ENCODE measurements at places on chromosomes 1 and 21.

DNA sequence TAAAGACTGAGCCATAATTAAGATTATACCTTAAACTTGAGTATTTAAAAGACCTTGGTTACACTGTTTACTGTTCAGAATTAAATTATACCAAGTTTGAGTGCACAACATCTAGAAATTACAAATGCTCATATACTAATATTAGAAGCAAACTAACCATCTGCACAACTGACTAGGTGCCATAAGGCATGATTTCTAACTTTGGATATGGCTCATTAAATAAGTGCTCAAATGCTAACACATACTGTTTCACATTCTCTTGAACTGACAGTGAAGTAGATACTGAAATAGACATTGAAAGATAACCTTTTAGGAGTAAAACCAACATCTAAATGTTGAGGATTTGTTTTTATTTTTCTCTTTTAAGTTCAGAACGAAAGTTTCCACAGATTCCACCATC is 74.1 kb downstream of the PRKAA2 start:
- DNase-seq, result no peak

- DNase-seq, result no peak
These were observed 18.2 kb downstream of the PHLDA3 start for GRCh38 chr1:201450721-201451291.

- DNase-seq, result peak; percentile 91
These were observed 4.1 kb downstream of the KIF21B start for GRCh38 chr1:201019321-201019977.

GRCh38 chr1:179241530-179242097 is 12.1 kb upstream of the ABL2 start:
- no peak for DNase-seq

- no peak for DNase-seq
These were observed 109.9 kb downstream of the KIAA0319L start for GRCh38 chr1:35447278-35447677.

- DNase-seq, result no peak
These were observed 91.1 kb downstream of the USP25 start for GRCh38 chr21:15820852-15821379.

DNA sequence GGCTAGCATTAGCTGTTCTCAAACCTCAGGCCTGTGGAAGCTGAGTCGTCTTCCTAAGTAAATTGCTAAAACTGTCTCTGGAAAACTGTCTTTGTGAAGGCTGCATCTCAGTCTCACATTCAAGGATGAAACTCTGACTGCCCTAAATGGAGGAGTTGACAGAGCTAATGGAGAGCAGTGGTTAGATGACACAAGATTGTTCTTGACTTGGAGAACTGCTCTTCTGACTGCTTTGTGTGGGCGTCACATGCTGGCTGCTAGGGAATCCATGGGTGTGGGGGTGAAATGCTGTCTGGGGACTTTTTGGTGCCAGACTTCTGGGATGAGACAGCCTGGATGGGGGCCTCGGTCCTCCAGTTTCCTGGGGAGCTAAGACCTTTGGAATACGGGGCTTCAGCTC is 24.5 kb upstream of the TSPAN2 start:
- no peak for DNase-seq

DNA sequence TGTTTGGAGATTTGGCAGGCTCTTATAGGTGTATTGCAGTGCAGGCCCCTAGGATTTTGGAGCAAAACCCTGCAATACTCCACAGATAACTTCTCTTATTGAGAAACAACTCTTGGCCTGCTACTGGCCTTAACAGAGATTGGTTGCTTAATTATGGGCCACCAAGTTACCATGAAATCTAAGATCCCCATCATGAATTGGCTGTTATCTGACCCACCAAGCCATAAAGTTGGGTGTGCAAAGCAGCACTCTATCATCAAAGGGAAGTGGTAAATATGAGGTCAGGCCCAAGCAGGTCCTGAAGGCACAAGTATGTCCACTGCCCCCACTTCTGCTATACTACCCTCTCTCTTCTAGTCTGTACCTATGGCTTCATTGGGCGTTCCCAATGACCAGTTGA is 130.0 kb upstream of the TNFSF4 start:
- DNase-seq, result no peak

DNA sequence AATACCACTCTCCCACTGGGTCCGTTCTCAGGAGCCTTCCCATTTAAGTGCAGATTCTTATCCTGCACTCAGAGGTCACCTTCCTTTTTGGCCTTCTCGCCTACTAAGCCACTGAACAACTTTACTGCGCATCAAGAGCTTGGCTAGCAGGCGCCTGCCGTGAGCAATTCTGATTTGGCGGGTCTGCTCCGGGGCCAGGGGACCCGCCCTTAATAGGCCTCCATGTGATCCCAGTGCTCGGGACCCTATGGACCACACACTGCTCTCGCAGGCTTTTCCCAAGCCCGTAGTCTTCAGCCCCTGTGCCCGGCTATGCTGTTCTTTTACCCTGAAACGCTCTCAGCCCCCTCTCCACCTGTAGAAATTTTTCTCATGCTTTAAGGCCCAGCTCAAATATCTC is 45.1 kb downstream of the BCL9 start:
- no peak for DNase-seq

DNA sequence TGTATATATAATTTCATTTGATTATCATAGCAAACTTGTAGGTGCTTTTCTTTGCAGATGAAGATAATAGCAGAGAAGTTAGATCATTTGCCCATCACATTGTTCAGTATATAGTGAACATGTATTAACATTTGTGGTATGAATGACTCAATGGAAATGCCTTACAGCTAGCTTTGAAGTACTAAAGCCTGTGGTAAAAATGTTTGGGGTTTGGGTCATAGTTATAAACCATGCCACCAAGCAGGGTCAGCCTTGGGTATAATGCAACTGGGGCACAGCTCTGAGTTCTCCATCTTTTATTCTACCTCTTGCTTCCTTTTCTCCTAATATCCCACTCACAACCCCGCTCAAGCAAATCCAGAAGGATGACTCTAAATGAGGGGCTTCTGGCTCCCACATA is 141.6 kb downstream of the KCNT2 start:
- no peak for DNase-seq

DNA sequence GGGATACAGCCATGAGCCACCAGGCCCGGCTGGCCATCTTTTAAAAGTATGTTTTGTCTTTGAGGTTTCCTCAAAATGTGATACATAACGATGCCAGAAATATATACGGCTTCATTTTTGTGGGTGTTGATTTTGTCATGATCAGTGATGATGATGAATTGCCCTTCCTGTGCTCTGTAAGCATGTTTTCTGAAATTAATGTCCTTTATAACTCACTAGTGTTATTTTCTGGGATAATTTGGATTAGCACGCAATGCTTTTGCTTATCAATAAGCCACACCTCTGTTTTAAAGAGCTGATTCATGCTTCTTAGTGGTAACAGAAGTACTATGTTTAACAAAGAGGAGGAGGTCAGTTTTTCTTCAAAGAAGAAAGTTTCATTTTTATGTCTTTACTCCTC is 25.6 kb downstream of the PHACTR4 start:
- no peak for DNase-seq

DNA sequence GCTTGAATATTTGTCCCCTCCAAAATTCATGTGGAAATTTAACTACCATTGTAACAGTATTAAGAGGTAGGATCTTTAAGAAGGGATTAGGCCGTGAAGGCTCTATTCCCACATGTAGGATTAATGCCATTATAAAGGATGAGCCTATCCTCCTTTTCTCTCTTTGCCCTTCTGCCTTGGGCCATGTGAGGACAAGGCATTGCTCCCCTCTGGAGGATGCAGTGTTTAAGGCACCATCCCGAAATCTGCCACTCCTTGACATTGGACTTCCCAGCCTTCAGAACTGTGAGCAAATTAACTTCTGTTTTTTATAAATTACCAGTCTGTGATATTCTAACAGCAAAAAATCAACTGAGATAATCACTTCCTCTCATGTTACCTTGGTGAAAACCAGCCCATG is 124.4 kb downstream of the TOMM20 start:
- DNase-seq, result no peak

DNA sequence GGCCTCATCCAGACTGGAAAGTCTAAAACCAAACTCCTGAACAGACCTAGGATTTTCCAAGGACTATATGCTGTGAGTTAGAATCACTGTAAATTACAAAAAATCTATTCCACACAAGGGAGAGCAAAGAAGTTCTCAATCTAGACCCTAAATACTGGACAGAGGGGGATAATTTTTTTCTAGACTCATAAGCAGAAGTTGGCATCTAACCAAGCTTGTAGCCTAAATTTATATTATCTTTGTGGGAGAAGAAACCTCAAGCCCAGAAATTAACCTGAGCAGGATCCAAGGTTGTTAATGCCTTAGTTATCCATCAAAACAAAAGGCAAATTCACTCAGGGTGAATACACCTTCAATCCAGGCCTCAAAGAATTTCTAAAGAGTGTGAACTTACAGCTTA is 290.2 kb downstream of the SMYD3 start:
- no peak for DNase-seq

GRCh38 chr1:63223426-63223825 is 98.9 kb upstream of the FOXD3 start:
- DNase-seq, result no peak

- DNase-seq, result no peak
These were observed 14.6 kb downstream of the TFAP2E start for GRCh38 chr1:35587736-35588135.

- DNase-seq, result no peak
These were observed 43.4 kb downstream of the LDLRAD2 start for GRCh38 chr1:21855257-21856096.

DNA sequence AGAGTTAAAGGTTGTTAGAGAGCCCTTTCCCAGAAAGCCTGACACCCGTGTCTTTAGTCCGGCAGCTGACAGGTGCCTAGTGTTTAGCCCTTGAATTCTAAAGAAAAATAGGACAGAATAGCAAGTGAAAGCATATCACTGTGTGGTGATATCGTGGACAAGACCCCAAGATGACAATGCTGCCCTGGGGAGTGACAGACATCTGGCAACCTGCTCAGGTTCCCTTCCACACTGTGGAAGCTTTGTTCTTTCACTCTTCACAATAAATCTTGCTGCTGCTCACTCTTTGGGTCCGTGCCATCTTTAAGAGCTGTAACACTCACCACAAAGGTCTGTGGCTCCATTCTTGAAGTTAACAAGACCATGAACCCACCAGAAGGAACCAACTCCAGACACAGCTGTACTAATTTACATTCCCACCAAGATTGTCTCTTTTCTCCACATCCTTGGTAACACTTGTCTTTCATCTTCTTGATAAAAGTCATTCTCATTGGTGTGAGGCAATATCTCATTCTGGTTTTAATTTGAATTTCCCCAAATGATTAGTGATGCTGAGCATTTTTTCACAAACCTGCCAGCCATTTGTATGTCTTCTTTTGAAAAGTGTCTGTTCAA is 107.6 kb upstream of the SGIP1 start:
- DNase-seq, result no peak

GRCh38 chr1:184940226-184940625 is 34.1 kb downstream of the NIBAN1 start:
- DNase-seq, result no peak

DNA sequence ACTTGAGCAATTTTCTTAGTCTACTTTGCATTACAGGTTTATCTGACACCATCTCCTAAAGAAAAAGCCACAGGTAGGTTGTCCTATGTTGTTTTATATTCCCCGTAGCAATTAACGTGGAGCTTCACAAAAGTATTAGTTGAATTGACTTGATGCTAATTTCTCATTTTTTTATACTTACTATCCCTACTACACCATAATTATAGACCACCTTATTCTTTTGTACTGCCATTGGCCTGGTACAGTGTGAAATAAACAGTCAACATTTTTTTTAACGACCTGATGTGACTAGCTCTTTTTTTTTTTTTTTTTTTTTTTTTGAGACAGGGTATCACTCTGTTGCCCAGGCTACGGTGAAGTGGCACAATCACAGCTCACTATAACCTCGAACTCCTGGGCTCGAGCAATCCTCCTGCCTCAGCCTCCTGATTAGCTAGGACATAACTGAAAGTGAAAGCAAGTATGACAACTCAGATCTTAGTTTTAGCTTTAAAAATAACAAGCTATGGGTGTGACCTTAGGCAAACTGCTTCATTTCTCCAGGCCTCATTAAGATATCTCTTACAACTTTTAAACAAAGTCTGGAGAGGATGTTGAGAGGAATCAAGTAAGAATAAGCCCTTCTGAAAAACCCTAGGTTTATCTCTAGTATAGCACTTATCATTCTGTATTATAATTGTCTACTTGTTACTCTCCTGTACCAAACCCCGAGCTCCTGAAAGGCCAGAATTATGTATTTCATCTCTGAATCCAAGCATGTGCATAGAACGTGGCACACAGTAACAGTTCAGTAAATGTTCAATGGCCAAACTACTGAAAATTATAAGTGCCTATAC is 49.5 kb downstream of the LUZP1 start:
- DNase-seq, result peak; percentile 81

- DNase-seq, result no peak
These were observed 4.5 kb downstream of the RPS6KA1 start for GRCh38 chr1:26533951-26534509.

DNA sequence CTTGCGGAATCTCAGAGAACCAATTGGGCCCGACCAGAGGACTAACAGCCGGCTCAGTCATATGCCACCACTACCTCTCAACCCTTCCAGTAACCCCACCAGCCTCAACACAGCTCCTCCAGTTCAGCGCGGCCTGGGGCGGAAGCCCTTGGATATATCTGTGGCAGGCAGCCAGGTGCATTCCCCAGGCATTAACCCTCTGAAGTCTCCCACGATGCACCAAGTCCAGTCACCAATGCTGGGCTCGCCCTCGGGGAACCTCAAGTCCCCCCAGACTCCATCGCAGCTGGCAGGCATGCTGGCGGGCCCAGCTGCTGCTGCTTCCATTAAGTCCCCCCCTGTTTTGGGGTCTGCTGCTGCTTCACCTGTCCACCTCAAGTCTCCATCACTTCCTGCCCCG is 49.8 kb downstream of the ACP6 start:
- no peak for DNase-seq

GRCh38 chr1:225479341-225479740 is 51.5 kb upstream of the LBR start:
- DNase-seq, result no peak

DNA sequence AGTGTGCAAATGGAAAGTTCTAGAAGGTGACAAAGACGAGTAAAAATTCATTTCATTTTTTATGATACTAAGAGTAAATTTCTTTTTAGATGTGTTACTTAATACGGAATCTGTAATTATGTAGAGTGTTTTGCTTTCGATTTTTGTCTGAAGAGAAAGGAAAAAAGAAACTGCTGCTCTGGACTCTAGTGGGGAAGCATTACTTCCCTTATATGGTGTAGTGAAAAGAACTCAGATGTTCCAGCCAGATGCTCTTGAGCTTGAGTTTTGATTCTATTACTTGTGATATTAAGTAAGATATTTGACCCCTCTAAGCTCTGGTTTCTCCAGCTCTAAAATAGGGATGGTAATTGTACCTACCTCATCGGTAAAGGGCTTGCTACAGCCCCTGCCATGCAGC is 12.2 kb upstream of the GPR161 start:
- DNase-seq, result no peak

DNA sequence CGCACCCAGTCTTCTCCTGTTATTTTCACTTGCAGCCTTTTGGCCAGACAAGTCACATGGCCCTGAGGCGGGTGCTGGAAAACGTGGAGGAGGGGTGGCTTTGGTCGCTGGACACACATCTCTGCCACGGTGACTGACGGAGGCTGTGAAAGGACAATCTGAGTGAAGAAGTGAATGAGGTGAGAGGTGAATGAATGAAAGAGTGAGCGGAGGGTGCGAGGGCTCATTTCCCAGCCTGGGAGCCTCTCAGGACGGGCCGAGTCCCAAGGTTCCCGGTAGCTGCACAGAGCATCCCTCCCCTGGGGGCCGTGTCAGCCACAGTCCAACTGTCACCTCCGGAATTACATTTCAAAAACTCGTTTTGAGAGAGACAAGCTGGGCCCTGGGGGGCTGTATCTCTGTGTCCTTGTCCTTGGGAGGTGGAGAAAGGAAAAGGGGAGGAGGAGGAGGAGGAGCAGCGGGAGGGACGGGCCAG is 89.6 kb downstream of the UBIAD1 start:
- DNase-seq, result no peak
